ENCODE measurements at places on chromosomes 11 and 22.
A peak's percentile ranks its signal among the peaks of the same experiment; 100 is the strongest.

- DNase-seq = peak; percentile 58
These were observed 448.0 kb upstream of the FAT3 start for GRCh38 chr11:91776655-91777054.

DNA sequence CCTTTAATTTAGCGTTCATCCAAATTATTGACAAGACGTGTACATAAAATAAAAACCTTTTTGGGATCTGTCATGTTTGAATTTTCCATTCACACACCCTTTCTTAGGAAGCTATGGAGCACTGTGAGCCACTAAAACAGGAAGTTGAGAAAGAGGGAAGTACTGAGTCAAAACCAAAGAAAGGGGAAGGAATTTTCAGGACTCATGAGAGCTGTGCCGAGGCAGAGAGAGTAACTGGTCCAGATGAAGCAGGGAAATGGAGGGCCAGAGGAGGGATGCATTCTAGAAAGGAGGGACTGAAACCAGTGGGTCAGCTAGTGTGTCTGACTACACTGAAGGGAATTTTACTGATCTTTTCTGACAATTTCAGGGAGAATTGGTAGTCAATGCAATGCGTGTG is 24.9 kb downstream of the APLP2 start:
- DNase-seq = no peak

- DNase-seq = no peak
These were observed 20.5 kb upstream of the PDGFB start for GRCh38 chr22:39265143-39265886.

DNA sequence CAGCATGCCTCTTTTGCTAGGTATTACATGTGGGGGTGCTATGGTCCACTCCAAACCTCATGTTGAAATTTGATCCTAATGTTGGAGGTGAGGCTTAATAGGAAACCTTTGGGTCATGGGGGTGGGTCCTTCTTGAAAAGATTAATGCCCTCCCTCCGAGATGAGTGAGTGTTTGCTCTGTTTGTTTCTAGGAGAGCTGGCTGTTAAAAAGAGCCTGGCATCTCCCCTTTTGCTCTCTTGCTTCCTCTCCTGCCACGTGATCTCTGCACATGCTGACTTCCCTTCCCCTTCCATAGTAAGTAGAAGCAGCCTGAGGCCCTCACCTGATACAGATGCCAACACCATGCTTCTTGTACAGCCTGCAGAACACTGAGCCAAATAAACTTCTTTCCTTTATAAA is 104.5 kb downstream of the FAT3 start:
- DNase-seq = no peak

- DNase-seq = no peak
These were observed 7.5 kb downstream of the UVRAG start for GRCh38 chr11:75822541-75822940.
